ENCODE measurements at places on chromosomes 4 and X.

DNA sequence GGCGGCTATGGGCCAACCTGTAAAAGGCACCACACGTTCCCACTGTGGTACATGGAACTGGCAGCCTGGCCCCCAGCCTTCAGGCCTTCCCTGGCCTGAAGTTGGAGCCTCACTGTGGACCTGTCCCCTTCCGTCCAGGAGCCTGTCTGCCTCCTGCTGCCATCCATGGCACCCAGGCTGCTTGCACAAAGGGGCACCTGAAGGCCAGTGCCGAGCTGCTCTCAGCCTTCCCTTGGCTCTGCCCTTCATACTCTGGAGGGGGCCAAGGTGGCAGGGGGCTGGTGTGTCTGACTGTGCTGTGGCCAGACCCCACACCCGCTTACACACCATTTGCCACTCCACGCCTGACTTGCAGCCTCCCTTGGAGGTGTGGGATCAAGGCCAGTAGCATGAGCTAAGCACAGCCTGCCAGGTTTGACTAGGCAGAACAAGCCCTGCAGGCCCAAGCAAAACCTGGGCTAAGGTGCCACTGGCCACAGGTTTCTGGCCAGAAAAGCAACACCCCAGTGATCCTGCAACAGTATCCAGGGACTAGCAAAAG lies 17.3 kb upstream of the GIMD1 start:
- DNase-seq, result no peak

DNA sequence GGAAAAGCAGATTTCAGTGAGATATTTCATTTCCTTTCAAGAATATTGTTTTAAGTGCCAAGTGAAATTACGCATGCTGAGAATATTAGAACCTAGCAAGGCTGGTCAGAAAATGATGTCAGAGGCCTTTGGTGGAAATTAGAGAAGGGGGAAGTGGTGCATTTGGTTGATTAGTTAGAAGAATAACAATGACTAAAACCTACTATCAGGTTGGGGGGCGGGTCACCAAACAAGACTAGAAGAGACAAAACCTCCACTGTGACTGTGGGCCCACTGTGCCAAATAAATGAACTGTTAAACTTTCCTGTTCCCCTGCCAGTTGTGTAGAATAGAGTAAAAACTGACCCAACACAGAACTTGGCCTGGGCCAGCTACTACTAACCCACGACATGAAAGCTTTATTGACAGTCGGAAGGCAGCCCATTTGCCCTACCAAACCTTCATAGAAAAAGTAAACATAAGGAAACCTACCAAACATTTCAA lies 2.9 kb downstream of the RAPGEF2 start:
- DNase-seq, result no peak

GRCh38 chr4:55251896-55252295 lies 94.1 kb upstream of the SRD5A3 start:
- DNase-seq, result no peak

GRCh38 chr4:104616401-104616820 lies 121.7 kb upstream of the CXXC4 start:
- no peak for DNase-seq

DNA sequence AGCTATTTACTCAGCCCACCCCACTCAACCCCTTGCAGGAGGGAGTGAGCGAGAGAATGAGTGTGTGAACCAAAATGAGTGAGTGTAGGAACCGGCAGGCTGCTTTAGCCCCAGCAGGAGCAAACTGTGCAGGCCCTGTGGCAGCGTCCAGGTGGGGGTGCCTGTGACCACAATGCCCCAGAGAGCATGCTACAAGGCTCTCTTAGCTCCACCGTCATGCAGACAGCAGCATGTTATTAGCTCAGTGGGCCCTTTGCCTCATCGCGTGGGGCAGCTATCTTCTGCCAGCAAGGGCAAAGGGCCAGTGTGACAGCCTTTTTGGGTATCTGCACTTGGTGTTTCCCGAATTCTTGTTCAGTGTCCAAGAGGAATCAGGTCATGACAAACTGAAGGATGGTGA lies 271.3 kb downstream of the GPM6A start:
- DNase-seq, result no peak

GRCh38 chr4:90745176-90745575 lies 618.0 kb downstream of the CCSER1 start:
- no peak for DNase-seq

DNA sequence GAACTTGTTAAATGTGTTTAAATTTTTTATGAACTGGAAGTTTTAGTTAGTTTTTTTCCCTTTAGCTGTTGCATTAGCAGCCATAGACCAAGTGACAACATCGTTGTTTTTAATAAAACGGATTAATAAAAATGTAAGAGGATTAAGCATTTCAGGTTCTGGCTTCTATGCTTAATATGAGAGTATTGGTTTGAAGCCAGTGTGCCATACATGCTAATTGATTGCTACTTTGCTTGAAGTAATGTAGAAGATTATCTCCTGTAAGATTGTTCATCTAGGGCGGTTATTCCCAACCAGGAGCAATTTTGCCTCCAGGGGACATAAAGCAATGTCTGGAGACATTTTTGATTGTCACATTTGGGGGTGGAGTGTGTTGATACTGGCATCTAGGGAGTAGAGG lies 54.3 kb downstream of the TLL1 start:
- DNase-seq, result no peak
